ENCODE measurements at places on chromosomes 1 and 21.

DNA sequence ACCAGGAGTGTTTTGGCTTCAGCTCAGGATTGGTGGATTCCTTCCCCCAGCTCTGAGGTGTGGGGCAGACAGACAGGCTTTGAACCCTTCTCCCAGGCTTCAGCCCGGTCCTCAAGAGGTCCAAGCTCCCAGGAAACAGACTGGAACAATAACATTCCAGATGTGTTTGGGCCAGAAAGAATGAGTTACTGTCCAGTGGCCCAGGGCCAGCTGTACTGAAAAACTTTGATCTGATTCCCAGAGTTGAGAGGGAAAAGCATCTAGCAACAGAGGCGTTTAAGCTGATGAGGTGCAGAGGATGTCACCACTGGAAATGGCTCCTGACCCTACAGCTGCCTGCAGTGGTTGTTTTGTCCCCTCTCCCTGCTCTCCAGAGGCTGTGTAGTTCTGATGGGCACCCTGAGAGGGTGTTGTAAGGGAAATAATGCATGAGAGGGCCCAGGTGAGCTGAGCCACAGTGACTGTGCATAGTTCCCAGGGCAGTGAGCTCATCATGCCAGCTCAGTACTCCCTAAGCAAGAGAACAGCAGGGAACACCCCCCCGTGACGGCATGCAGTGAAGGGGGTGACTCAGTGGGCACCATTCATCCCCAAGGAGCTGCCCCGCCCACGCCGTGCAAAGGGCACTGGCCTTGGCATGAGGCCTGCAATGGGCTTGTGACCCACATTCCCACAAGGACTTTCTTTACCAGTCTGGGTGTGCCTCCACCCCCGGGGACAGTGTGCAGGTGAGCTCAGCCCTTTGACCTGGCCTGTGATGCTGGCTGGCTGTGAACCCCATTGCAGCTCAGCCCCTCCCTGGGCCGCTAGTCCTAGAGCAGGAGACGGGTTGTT lies 13.8 kb upstream of the SFN start:
- DNase-seq, result no peak

- no peak for DNase-seq
These were observed 1.4 kb upstream of the PCSK9 start for GRCh38 chr1:55037733-55038551.

DNA sequence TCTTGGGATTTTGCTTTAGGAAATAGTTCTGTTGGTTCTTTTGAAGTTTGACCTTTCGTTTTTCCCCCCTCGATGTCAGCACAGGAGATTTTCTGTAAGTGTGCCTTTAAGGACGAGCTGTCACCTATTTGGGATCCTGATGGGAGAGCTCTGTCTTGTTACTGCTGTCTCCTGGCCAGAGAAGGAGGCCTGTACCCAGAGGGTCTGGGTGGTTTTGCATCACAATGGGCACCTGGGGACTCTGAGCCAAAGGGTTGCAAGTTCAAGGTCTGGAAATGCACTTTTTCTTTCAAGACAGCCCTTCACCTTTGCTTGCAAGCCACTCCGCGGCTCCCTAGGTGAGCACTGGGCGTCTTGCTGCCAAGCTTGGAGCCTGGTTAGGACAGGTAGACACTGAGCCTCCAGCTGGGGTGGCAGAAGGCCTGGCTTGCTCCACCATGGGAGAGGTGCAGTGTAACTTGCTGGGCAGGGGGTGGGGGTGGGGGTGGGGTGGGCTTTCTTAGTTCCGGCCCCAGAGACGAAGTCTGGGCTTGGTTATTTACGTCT lies 2.9 kb downstream of the AJAP1 start:
- DNase-seq, result no peak

DNA sequence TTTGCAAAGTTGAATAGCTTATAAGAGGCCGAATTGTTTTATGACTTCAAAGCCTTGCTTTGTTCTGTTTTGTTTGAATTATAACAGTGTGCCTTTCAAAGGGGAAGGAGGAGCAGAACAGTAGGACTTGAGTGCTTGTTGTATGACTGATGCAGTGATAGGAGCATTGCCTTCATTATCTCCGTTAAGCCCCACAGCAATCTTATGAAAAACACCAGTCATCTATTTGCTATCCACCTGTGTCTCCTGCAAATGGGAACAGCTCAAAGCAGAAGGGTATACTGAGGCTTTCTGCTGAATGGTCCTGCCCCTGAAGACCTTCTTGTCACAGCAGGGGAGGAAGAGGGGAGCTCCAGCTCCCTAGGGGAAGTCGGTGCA lies 127.5 kb downstream of the RNF220 start:
- DNase-seq, result no peak

GRCh38 chr1:230048322-230048721 lies 18.7 kb upstream of the GALNT2 start:
- DNase-seq, result no peak

DNA sequence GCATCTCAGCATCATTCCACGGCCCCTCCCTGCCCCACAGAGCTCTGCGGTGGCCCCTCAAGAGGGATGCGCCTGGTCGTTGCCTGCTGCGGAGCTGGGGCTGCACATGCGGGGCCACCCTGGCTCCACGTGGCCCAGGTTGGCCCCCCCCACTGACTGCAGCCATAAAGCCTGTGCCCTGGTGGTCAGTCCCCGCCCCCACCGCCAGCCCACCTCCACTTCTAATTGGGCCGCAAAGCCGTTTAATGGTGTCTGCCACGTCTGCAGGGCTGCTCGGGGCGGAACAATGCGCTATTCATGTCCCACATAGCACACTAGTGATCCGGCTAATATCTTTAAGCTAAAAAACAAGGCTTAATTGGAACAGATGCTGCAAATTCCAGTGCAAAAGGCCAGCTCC lies 33.5 kb upstream of the ACTRT2 start:
- DNase-seq, result no peak

DNA sequence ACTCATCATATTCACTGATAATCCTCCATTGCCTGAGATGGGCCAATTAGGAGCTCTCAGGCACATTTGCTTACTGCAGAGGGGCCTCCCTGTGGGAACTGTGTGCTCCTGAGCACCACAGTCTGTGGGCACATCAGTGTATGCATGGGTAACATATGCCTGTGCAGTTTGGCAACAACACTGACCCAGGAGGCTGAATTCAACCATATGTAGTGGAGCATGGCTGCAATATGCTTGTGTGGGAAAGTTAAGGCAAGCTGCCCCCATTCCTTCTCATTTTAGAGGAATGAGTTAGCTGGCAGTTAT lies 11.8 kb upstream of the FMOD start:
- DNase-seq, result no peak

DNA sequence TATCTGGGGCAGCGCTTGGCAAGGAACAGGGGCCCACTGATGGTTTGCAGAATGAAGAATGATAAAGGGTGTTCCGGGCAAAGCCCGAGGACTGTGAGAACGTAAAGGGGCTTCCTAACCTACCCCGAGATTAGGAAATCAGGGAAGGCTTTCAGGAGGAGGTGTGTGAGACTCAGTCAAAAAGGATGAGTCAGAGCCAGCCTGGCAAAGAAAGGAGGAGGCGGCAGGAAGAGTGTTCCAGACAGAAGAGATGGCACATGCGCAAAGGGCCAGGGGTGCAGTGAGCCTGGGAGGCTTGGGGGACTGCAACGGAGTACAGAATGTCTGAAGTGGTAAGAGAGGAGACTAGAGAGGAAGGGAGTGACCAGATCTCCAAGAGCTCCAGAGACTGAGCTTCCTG lies 70.3 kb downstream of the RAP1GAP start:
- DNase-seq, result no peak

DNA sequence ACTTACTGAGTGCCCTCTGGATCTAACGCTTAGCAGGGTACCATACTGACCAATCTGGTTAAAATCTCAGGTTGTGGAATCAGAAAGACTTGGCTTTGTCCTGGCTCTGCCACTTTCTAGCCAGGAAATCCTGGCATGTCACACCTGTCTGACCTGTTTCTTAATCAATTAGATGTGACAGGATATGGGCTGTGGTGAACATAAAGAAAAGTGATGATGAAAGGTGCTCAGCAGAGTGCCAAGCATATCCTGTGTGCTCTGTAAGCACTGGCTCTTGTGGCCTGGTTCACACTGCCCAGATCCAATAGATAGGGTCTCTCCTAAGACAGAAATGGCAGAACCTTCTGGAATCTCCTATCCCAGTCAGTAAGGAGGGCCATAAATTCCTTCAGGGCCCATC lies 53.9 kb downstream of the PHC2 start:
- DNase-seq, result no peak

DNA sequence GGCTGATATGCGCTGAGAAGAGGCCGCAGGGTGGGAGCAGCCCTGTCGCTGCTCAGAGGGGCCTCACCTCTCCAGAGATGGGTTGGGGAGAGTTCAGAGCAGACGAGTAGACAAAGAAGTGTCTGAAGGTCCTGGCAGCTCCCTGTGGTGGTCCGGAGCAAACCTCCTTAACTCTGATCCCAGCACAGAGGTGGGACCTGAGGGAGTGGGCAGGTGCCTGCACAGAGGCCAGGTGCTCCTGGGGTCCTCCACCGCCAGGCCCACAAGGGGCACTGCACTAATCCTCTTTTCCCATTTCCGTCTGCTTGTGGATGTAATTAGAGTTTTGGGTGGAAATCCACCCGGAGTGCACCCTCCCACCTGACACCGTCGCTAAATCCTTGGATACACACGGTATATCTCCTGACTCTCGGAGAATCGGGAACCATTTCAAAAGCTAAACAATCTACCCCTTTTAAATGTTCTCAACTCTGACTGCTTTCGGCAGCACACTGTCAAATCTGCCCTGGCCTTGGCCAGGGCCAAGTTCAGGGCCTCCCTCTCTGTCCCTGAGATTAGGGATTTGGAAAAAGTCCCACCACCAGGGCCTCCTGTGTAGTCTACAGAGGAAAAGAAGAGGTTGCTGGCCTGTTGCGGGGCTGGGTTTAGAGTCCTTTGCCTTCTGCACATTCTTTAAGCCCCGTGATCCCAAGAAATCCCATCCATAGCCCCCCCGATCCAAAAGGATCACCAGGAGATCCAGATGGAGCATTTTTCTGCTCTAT lies 22.4 kb downstream of the CASZ1 start:
- DNase-seq, result no peak

- DNase-seq, result no peak
These were observed 186.4 kb upstream of the ZRANB2 start for GRCh38 chr1:71267220-71267619.
